ENCODE measurements at places on chromosomes 4 and X. TPM values are rescaled to one million over a fixed set of nuclear protein-coding genes. Genes with fewer than 3 reads are reported as not detected.
A peak's percentile ranks its signal among the peaks of the same experiment; 100 is the strongest.

- DNase-seq = no peak
Observed at GRCh38 chr4:10466161-10466560, 8.9 kb upstream of the ZNF518B start.

DNA sequence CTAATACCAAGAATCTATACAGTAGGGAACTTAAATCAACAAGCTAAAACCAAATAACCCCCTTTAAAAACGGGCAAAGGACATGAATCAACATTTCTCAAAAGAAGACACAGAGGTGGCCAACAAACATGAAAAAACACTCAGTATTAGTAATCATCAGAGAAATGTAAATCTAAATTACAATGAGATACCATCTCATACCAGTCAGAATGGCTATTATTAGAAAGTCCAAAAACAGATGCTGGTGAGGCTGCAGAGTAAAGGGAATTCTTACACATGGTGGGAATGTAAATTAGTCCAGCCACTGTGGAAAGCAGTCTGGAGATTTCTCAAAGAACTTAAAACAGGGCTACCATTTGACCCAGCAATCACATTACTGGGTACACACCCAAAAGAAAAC is 167.8 kb downstream of the PACRGL start:
- DNase-seq = no peak

DNA sequence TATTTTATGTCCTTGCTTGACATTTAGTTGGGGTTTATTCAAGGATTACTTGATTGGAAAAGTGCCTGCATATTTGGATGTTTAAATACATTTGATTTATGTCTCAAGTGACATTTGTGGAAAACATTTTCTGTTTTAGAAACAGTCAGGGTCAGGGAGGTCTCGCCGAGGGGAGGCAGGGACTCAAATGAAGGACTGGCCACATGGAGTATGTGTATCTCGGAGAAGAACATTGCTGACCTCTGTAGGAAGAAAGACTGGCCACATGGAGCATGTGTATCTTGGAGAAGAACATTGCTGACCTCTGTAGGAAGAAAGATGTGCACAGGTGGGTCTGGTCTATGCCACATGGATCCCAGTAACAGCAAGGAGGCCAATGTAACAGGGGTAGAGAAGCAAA is 233.6 kb downstream of the TRIML1 start:
- DNase-seq = no peak

- no peak for DNase-seq
Observed at GRCh38 chr4:141637565-141637964, 1.2 kb downstream of the IL15 start.

GRCh38 chrX:110172215-110172614 is 145.7 kb downstream of the AMMECR1 start:
- no peak for DNase-seq

DNA sequence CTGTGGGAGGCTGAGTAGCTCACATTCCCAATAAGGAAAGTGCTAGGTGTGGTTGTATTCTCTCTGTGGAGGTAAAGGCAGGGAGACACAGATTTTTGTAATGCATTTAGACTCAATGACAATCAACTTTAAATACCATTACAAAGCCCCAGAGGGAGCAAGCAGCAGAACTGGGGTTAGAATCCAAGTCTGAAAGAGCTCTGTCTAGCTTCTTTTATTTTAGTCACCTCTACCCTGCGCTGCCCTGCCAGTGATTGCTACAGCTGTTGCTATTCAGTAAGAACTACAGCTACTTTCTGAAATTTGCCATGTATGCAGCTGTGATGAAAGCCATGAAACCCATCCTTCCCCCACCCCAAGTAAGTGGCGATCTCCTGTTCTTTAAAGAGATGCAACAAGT is 22.5 kb downstream of the SLC39A8 start:
- peak; percentile 25 for DNase-seq

- no peak for DNase-seq
Observed at GRCh38 chrX:3175659-3176438, 134.6 kb downstream of the ARSF start.

DNA sequence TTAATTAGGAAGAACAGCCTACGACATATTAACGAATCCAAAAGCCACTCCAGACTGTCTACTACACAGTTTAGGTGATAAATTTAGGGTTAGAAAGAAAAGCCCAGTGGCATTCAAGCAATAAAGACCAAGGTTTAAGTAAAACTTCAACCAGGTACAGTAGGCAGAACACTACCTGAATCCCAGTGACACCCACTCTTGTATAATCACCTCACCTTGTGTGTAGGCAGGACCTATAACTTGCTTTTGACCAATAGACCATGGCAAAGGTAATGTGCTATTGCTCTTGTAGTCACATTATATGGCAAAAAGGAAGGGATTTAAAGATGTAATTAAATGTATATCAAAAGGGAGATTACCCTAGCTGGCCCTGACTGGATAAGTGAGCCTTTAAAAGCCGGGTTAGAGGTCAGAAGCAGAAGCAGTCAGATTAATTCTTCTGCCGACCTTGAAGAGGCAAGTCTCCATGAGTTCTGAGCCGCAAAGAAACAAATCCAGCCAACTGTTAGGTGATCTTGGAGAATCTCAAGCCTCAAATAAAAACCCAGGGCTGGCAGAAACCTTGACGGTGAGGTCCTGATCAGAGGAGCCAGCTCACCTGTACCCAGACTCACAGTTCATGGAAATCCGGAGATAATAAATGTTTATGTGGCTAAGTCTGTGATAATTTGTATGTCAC is 8.8 kb downstream of the FSTL5 start:
- no peak for DNase-seq

- no peak for DNase-seq
Observed at GRCh38 chrX:131762802-131763234, 218.9 kb downstream of the OR13H1 start.

DNA sequence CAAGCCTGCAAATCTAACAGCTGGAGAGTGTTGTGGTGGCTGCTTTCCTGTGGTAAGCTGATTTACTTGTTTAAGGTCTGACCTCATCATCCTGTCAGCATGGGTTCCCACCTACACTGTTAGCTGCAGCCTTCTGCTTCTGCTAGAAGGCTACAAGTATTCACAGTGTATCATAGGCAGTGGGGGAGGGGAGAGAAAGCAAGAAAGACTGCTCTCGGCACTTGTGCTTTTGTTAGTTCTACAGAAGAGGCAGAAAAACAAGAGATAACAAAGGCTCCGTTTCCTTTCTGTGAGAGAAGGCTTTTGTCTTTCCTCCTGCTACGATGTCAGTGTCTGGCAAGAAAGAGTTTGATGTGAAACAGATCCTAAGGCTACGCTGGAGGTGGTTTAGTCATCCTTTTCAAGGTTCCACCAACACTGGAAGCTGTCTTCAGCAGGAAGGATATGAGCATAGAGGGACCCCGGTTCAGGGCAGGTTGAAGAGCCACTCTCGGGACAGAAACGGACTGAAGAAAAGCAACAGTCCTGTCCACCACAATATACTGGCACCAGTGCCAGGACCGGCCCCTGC is at the start of gene KLHL4:
Gene KLHL4 (plus strand): TSS at position 232 of the 571 bp plus-strand sequence. CDS start 92 bp downstream, at position 324.
- DNase-seq = peak; percentile 24

DNA sequence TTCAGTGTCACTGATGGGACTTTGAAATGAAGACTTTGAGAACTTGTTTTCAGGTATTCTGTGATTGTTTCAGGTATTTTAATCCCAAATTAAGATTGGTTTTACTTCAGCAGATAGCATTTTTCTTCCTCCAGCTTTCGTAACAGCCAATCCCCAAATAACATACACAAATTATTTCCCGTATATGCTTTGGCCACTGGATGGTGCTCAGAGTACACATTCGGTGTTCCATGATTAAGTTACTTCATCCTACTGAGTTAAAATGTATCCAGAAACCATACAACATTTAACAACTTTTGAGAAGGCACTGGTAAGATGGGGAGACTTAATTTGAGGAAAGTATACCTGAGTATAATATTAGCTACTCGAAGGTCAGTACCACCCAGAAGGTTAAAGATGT is 233.4 kb upstream of the FAM47A start:
- no peak for DNase-seq

DNA sequence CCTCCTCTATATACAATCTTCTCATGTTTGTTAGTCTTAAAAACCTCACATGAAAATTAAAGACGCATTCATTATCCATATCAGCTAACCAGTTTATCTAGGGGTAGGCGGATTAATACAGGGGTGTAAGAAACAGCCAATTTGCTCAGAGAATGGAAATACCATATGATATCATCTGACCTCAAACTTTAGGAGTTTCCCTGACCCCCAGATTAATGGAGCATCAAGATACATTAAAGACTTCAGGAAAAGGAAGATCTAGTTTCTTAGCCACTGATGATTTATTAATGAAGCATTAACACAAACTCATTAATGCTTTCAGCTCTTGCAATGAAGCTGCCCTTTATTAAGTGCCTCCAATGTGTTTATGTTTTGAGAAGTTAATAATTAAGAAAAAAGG is 67.5 kb downstream of the CAMK2D start:
- no peak for DNase-seq

DNA sequence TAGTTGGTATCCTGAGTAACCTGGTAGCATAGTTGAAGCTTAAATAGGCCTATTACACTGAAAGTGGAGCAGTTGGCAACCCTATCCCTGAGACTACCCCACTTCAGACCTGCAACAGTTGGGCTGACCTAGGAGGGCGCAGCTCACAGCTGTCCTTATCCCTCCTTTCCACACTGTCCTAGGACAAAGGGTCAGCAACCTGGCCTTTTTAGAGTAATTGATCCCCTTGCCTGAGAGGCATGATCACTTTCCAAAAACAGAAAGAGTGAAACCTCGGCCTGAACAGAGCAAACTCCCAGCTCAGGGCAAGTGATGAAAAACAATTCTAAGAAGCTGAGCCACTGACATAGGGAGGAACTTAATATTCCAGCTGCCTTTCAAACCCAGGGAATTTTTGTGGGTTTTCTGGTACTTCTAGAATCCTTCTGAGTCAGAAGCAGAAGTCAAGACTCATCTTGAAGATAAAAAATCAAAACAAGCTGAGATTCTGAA is 94.9 kb upstream of the MYOZ2 start:
- DNase-seq = peak; percentile 31

- DNase-seq = no peak
Observed at GRCh38 chr4:94689155-94689860, 68.4 kb upstream of the BMPR1B start.

DNA sequence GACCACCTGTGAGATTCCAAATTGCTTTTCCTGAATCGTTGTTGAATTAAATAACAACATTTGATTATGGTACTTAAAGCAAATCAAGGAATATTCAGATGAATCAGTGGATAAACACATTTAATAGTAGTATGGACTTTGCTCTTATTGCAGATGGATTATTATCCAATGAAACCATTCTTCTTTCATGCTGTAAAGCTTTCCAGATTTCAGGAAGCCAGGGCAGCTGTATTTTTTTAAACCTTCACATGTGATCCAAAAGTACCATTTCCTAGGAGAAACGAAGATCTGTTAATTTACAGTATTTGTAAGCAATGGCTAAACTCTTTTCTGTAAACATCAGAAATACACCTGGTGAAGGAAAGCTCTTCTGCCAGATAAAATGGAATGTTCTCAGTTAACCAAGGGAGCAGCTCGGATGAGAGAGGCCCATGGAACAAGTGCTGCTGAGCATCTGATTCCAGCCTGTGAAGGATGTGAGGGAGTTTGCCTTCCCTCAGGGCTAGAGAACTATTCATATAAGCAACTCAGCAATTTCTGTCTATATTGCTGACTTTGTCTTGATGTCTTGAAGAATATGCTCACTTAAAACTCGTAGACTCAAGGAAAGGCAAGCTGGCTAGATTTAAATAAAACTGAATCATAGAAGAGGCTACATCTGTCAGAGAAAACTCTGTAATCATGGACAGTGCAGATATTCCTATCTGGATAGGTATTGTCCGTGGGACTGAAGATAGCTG is 94.4 kb upstream of the LIMCH1 start:
- no peak for DNase-seq

- DNase-seq = no peak
Observed at GRCh38 chr4:185773419-185773818, 38.6 kb downstream of the SORBS2 start.

GRCh38 chr4:128596115-128596514 is 213.4 kb upstream of the JADE1 start:
- DNase-seq = no peak

DNA sequence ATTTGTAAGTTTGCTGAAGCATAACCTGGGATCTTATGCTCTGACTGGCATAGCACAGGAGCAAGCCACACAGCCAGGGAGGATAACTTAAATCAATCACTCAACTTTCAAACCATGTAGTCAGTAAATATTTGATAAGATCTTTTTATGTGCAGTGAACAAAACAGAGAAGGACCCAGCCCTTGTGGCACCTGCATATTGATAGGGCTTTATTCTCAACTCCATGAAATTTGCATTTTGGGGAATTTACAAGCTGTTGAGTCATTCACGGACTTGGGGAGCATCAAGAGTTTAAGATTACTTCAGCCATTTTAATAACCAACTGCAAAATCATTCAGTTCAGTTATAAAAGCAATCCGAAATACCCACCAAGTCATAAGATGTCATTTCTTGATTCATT is 122.6 kb downstream of the COMMD8 start:
- no peak for DNase-seq

- DNase-seq = no peak
Observed at GRCh38 chr4:101294597-101294996, 52.7 kb downstream of the PPP3CA start.

GRCh38 chrX:149948016-149948415 is 9.7 kb upstream of the EOLA2 start:
- DNase-seq = peak; percentile 43

DNA sequence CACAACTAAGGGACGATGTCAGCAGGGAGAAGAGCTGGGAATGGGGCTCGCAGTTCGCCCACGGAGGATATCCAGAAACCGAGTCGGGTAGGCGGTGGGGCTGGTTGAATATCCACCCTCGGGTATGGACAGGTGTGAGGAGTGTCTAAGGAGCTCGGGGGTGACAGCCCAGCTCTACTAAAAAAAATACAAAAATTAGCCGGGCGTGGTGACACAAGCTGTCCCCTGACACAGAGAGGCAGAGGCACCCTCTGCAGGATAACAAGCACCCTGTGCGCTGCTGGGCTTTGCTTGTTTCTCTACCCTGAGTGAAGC is 12.2 kb upstream of the ASMTL start:
- DNase-seq = no peak

The GLRA3 gene
- total RNA-seq = 0.28 TPM

The CXCL1 gene
- total RNA-seq = not detected

The SMR3A gene
- not detected for total RNA-seq

The FAM47A gene
- total RNA-seq = not detected

The RIBC1 gene
- total RNA-seq = 0.69 TPM

The TRMT2B gene
- total RNA-seq = 9.8 TPM

The CCKAR gene
- total RNA-seq = not detected

The ARX gene
- not detected for total RNA-seq
